Uterus (tissue), 4 donors: ENCODE measurements at places on chromosomes 3 and 15.

DNA sequence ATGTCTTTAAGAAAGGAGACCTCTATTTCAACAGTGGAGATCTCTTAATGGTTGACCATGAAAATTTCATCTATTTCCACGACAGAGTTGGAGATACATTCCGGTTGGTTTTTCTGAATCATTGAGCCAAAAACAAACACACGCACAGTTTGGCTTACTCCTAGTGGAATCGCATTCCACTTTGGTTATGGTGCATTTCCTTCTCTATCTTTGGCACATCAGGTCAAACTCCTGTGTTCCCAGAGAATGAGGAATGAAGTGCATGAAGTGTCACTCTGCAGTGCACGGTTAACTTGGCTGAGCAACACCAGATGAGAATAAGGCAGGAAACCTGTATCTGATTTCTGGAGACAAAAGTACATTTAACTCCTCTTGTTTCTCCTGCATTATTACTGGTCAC is 38.5 kb downstream of the HDC start:
- no peak for DNase-seq

- peak; percentile 44 for DNase-seq
Measured at GRCh38 chr3:128180436-128180835, 27.2 kb downstream of the EEFSEC start.

GRCh38 chr3:194323785-194324735 is 27.1 kb downstream of the CPN2 start:
- peak; percentile 77 for DNase-seq

- DNase-seq = no peak
Measured at GRCh38 chr3:58152225-58153015, 58.4 kb downstream of the DNASE1L3 start.

DNA sequence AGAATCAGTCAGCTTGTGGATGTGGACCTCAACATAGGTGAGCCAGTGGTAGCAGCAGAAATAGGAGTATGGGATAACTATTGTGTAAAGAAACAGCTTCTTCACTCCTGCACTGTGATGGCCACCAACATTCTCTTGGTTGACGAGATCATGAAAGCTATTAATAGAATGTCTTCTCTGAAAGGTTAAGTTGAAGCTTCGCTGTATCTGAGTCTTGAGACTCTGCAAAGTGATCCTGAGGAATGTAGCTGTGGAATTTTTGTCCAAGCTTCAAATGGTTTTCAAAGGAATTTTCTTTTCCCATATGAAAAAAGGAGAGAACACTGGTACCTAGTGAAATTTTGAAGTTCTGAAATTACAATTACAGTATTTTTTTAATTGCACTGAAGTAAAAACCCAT is 146.3 kb downstream of the GMNC start:
- DNase-seq = no peak

- no peak for DNase-seq
Measured at GRCh38 chr3:39434574-39434973, 28.1 kb downstream of the RPSA start.

DNA sequence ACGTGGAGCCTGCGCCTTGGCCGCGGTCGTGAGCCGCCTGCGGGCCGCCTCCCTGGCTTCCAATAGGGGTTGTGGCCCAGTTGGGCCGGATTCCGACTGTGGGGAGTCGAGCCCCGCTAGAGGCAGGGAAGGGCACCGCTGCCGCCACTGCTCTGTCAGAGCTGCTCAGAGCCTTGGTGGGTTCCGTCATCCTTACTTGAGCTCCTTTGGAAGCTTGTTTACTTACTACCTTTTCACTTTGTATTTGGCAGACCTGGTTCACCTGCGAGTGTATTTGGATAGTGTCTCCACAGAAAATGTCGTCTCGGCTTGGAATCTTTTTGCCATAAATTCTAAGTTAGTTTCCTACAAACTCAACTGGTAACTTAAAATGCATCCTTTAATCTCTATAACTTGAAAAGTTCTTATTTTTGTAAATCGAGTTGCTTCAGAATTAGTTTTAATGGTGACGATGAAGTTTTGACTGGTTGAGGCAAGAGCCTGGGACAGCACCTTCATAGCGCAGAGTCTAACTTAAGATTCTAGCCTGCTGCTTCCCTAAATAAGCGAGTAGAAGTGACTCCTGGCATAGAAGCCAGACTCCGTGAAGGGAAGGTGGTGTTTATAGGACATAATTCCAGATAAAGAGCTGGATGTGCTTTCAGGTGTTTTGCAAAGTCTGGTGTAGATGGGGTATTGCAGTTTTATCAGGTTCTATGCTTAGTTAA is 800 bp downstream of the DAG1 start:
- no peak for DNase-seq

- no peak for DNase-seq
Measured at GRCh38 chr15:70781236-70781635, 17.9 kb upstream of the UACA start.

GRCh38 chr3:69088063-69088462 is 3.3 kb downstream of the ARL6IP5 start:
- no peak for DNase-seq

- DNase-seq = no peak
Measured at GRCh38 chr15:101489599-101490407, at the start of gene PCSK6. PCSK6 (minus strand) TSS chr15:101489707; CDS start chr15:101489670, 37 bp downstream.
